A549 (cell line): ENCODE measurements at places on chromosomes 1 and 21.

- no peak for DNase-seq
These were observed 179.9 kb downstream of the TGFB2 start for GRCh38 chr1:218525031-218525430.

- DNase-seq, result no peak
These were observed 19.9 kb upstream of the CLDN14 start for GRCh38 chr21:36499578-36500471.

DNA sequence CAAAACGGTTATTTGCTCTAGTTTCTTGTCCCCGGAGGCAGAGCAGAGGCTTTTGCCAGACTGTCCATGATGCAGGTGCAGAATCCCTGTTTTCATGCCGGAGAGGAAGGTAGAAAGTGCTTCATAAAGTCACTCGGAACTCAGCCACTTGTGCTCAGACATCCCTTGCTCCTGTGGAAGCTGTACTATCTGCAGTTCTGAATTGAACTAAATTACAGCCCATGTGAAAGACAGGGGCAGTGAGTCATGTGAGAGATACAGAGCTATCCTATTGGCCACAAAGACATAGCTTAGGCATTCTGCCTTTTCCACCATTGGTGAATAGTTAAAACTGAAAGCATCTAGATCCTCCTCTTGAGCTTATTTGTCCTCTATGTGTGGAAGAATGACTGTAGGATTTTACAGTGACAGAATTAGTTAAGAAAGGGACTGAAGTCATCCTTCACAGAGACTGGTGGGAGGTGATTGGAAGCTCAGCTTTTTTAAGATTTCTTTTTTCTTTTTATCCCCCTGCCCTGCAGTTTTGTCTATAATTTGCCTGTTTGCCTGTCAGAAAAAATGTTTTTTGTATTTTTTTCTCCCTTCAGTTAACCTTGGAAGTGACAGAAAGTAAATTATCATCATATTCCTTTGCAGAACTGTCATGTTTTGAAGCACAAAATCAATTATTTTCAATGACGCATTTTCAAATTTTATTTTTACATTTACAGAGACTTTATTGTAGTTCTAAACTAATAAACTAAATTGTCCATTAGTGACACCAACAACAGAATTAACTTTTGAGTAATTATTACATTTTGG is 298.6 kb downstream of the PTPRC start:
- DNase-seq, result peak; percentile 68

GRCh38 chr1:224456637-224456953 is 22.0 kb upstream of the WDR26 start:
- DNase-seq, result no peak

DNA sequence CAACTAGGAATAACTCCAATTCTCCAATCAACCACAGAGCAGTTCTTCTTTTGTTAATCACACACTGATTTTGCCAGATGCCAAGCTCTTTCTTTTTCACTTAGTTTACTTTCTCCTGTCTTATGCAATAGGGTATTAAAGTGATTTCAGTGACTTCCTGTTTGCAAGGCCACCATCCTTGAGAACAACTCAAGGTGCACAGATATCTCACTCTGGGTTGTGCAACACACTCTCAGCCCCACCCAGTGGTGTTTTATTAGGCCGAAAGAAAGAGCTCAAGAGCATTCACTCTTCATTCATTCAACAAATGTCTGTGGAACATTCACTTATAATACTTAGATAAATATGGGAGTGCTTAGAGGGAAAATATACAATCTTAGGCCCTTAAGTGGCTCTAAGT is 352.5 kb downstream of the ZNF326 start:
- no peak for DNase-seq

- no peak for DNase-seq
These were observed 611 bp upstream of the GUK1 start for GRCh38 chr1:228139406-228139930.

- peak; percentile 59 for DNase-seq
These were observed 3.1 kb downstream of the SMIM1 start for GRCh38 chr1:3775490-3776230.

GRCh38 chr1:232428036-232428645 is 201.8 kb downstream of the SIPA1L2 start:
- no peak for DNase-seq

- no peak for DNase-seq
These were observed 105.0 kb upstream of the COL6A1 start for GRCh38 chr21:45876381-45877170.

DNA sequence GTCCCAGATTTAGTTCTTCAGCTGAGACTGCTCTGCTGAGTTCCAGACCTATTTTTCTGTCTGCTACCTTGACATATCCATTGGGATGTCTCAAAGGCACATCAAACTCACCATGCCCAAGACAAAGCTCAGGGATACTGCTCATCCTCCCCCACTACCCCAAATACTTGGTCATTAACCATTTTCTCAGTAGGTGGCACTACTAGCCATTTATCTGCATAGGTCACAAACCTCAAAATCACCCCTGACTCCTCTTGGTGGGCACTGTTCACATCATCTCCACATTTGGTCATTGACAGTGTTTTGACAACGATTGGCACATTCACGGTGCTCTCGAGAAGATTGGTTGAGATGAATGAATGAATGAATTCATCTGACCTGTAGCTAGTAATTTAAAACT is 32.1 kb downstream of the CACNA1S start:
- DNase-seq, result no peak

DNA sequence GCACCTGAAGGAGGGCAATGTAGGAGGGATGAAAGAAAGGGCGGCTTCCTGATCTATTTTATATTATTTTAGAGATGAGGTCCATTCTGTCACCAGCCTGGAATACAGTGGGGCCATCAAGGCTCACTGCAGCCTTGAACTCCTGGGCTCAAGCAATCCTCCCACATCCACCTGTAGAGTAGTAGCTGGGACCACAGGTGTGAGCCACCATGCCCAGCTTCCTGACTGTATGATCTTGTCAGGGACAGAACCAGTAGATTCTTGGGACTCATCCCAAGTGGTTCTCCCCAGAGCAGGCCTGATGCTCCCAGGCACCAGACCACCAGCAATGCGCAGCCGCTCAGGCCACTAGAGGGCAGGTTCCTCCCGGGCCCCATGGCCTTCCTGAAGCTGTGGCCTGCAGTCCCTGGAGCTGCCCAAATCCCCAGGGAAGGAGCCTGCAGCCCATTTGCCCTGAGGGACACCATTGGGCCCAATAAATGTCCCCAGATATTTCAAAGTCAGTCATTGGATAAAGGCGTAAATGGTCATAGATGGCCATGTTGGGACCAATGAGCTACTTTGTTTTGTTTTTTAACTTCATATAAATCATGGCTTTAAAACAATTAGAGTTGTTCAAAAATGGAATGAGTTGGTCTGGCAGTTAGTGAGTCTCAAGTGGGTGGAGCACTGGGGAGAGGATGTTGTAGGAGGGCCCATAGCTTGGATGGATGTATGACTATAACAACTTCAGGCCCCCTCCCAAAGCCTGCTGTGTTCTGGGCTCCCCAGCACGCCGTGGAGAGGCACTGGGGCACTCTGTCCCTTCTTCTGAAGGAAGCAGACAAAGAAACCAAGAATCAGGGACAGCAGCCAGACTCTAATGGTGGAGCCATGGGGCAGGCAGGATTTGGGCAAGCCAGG is 44.7 kb upstream of the GOLT1A start:
- DNase-seq, result peak; percentile 74

GRCh38 chr21:18350216-18350615 is 53.4 kb downstream of the TMPRSS15 start:
- no peak for DNase-seq

- DNase-seq, result no peak
These were observed 148.3 kb downstream of the RHOU start for GRCh38 chr1:228883535-228883934.

DNA sequence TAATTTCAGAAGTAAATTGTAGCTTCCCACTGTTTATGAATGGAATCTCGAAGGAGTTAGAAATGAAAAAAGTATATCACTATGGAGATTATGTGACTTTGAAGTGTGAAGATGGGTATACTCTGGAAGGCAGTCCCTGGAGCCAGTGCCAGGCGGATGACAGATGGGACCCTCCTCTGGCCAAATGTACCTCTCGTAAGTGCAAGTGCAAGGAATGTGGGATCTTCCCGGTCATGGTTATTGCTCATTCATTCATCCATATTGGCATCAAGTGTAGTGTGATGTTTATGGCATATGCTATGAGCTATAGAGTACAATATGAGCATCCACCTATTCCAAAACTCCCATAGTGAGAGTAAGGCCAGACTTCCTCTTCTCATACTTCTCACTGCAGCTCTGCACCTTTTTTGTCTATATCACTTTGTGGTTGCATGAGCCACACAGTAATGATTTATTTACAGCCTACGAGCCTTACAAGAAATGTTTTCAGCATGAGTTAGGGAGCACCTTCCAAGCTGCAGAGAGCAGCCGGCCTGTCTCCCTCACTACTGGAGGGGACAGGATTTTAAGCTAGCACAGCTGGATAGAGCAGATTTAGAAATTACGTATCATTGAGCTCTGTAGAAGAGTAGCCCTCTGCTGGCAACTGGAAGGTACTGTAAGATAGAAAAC is 24.9 kb upstream of the CR1L start:
- DNase-seq, result peak; percentile 55

DNA sequence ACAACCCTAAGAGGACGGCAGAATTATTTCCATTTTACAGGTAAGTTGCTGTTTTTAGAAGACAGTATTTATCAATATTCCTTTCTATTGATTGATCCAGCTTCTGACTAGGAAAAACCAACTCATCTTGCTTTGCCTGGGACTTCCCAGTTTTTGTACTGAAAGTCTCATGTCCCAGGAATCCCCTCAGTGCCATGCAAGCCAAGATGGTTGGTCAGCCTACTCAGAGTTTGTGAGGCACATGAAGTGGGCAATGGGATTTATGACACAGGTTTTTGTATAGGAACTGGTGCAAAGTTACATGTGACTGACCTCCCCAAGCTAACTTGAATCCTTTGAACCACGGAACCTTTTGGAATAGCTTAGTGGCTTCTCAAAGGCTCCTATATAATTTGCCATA is 45.5 kb downstream of the GNG12 start:
- no peak for DNase-seq

- DNase-seq, result no peak
These were observed 49.7 kb downstream of the RCAN1 start for GRCh38 chr21:34565238-34565637.

DNA sequence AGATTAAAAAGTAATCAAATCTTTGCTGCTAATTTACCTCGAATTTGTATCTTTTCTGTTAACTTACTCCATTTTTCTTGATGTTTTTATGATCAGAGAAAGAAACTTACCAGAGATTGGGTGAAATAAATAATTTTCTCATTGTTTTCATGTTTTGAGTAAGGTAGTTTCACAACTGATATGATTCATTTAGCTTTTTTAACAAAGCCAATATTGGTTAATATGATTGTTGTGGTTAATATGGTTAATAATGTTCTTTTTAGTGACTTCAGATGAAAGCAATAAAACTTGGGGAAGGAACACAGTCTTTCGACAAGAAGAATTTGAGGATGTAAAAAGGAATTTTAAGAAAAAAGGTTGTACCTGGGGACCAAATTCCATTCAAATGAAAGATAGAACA is 48.1 kb downstream of the MAP3K21 start:
- DNase-seq, result no peak

GRCh38 chr21:42369821-42370220 is 3.5 kb upstream of the TFF1 start:
- no peak for DNase-seq

- no peak for DNase-seq
These were observed 92.9 kb downstream of the EDEM3 start for GRCh38 chr1:184661801-184662200.

DNA sequence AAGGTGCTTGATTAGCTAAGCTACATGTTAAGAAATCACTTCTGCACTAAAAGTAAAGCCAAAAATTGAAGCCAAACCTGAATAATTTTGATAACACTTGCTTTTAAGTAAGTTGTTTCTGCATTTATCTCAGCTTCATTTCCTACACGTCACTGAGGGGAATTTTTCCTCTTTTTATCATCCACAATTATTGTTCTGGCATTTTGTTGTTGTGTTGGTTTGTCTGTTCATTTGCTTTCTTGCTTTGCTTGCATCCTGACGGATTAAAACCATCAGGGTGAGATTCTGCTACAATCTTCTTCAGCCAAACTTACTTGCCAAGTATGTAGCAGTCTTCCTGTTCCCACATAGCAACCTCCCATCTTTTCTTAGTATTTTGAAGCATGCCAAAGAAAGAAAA is 18.0 kb upstream of the EEIG2 start:
- no peak for DNase-seq

- DNase-seq, result no peak
These were observed 652.5 kb downstream of the KIF26B start for GRCh38 chr1:245807306-245807705.

DNA sequence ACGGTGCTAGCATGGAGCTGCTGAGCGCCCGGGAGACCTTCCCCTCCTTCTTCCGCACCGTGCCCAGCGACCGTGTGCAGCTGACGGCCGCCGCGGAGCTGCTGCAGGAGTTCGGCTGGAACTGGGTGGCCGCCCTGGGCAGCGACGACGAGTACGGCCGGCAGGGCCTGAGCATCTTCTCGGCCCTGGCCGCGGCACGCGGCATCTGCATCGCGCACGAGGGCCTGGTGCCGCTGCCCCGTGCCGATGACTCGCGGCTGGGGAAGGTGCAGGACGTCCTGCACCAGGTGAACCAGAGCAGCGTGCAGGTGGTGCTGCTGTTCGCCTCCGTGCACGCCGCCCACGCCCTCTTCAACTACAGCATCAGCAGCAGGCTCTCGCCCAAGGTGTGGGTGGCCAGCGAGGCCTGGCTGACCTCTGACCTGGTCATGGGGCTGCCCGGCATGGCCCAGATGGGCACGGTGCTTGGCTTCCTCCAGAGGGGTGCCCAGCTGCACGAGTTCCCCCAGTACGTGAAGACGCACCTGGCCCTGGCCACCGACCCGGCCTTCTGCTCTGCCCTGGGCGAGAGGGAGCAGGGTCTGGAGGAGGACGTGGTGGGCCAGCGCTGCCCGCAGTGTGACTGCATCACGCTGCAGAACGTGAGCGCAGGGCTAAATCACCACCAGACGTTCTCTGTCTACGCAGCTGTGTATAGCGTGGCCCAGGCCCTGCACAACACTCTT is 1.1 kb downstream of the TAS1R3 start:
- no peak for DNase-seq

DNA sequence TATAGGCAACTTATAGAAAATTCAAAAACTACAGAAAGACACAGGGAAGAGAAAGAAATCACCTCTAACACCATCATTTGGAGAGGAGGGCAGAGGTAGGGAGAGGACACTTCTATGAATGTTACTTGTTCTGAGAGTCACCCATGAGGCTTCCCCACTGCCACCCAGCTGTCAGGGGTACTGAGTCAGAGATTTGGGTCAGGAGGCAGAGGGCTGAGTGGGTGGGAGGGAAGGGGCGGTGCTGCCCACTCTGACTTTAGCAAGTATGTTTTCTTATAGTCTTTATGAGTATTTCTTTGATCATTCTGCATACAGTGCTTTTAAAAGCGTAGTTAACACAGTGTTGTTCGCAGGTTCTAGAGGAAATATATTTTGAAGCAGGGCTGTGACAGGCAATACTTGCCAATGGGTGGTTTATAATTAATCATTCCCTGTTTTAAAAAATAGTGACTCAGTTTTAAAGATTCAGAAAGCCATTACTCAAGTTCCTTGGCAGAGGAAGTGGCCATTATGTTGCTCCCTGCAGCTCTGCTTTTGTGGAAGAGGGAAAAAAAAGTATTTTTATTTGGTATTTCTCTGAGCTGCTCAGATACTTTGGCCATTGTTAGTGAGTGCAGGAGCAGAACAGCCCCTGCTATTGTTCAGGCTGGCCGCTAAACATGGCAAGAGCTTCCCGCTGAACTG is 18.3 kb downstream of the IL6R start:
- no peak for DNase-seq
